ENCODE measurements at places on chromosomes 7 and 10.

- peak; percentile 78 for DNase-seq
Measured at GRCh38 chr10:71623098-71623985, 96.2 kb downstream of the C10orf105 start.

DNA sequence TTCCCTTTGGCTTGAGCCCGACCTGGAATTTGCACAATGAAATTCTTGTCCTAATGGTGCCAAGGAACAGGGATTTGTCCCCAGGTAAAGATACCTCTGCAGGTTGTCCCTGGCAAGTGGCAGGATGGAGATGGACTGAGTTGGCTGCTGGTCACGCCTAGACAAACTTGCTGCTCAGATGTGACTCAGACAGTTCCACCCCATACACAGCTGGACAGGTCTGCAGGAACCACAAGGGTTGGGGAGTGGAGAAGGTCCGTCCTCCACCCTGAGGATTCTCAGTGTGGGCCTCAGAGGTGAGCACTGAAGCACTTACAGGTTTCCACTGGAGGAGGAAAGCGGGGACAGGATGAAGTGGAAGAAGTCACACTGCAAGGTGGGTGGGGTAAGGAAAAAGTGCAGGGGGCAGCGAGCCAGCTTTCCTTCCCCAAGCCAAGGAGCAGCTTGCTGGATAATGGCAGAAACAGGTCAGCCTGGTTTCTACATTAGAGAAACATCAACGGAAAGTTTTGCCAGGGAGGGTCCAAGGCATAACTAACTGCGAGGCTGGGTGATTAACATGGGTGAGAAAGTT is 20.5 kb downstream of the ITPRIP start:
- no peak for DNase-seq

- DNase-seq: peak; percentile 49
Measured at GRCh38 chr7:74481458-74482196, 27.9 kb downstream of the GTF2IRD1 start.

- DNase-seq: no peak
Measured at GRCh38 chr10:71276873-71277272, 42.2 kb upstream of the SLC29A3 start.

DNA sequence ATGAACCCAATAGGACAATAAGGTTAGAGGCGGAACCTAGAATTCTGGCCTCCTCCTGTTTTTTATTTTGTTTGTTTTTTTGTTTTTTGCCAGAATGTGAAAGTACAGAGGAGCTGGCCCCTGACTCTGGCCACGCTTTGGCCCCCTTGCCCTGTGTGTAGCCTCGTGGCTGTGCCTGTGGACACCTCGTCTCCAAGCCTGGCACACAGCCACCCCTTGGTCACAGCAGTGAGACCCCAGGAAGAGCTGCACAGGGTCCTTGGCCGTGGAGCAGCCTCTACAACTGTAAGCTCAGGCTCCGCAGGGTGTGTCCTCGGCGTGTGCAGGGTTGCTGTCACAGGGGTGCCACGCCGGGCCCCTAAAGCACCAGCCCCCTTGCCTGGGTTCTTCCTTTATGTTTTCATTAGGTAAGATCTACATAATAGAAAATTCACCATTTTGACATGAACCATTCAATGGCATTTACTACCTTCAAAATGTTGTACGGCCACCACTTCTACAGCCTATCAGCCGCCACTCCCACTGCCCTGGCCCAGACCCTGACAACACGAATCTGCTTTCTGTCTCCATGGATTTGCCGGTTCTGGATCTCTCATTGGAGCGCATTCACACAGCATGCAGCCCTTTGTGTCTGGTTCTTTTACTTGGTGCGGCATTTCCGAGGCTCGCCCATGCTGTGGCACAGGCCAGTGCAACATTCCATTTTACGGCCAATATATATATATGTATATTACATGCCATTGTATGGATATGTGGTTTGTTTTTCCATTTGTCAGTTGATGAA is 51.0 kb downstream of the AMZ1 start:
- DNase-seq: peak; percentile 19

DNA sequence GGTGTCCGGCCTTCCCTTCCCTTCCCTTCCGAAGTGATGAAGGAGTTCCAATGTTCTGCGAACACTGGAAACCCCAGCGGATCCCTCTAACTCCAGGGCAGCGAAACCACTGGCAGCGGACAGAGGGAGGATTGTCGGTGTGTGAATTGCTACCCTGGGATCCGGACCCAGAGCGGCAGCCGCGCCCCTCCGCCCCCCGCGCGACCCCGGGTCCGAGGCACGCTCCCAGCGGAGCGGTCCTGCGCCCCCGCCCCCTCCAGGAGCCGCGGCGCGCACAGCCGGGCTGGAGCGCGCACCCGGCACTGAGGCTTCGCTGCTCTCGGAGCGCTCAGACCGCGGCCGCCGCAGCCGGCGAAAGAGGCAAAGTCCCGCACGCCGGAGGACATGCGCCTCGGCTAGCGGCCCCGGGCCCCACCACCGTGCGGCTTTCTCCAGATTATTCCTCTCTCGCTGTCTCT is at the start of gene PTPRZ1:
Gene PTPRZ1, plus strand, starts transcription at position 331 of the 458 bp plus-strand sequence. CDS start 339 bp downstream, outside the sequence.
- peak; percentile 92 for DNase-seq

- DNase-seq: no peak
Measured at GRCh38 chr7:623464-623863, 103.0 kb upstream of the DNAAF5 start.

DNA sequence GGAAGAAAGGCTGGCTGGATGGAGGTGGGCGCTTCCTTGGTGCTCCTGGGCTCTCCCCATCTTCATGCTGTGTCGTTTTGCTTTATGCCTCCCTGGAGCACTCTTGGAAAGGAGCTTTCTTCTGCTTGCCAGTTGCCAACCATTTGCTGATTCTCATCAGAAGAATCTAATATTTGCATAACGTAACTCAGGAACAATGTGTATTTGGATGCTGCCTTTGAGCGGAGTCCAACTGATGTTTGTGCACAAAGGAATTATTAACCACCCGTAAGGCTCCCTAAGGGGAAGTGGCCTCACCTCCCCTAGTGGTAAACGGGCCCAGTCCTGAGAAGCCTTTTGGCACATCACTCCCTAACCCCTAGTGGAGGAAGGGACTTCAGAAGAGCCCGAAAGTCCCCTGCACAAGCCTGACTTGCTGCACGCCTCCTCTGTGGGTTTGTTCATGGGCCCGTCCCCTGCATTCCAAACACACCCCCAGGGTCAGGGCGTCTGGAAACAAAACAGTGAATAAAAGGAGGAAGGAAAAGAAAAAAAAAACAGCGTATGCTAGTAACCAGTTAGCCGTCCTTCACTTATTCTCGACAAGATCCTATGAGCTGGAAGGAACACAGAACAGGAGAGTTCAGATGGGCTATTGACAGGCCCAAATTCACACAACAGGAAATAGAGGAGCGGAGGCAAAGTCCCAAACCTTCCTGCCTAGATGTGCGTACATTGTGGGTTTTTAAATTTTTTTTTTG is 602.2 kb downstream of the LRMDA start:
- peak; percentile 63 for DNase-seq

DNA sequence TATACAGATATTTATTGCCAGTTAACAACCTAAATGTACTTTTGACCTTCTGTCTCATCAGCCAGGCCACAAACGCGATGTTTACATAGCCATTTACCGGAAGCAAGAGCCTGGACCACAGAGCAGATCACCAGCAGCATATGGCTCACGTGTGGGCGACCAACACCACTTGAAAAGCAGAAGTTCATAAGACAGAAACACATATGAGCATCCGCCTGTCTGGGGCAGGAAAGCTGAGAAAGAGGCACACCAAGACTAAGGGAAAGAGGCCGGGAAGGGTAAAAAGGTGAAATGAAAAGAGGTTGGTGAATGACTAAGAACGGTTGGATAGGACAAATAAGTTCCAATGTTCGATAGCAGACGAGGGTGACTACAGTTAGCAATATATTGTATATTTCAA is 1.3 kb downstream of the ABCB1 start:
- no peak for DNase-seq

- DNase-seq: peak; percentile 70
Measured at GRCh38 chr10:945778-946177, 14.3 kb upstream of the LARP4B start.

DNA sequence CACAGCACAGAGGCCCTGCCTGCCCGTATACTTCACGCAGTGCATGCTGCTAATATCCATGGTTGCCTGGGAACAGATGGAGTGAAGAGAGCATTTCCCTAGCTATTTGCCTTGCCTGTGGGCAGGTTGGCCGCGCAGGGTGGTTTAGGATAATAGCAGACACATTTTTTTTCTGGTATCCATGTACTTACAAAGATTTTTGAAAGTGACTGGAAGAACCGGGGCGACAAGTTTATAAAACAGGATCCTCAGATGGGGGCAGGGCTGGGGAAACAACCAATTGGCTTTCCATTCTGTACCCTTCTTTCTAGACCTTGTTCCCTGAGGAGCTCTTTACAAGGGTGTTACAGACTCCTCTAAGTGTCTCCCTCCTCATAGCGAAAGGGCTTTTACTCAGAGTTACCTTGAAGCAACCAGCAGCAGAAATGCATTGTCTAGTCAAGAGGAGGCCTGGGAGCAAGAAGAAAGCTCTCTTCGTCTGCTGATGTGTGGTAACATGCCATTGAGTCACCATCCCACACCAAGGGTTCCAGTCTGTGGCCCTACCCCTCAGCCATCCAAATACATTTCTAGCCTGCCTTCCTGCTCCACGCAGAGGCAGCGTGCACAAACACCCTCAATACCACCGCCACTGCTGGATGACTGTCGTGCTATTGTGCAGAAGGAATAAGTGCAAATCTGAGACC is 31.5 kb downstream of the MTURN start:
- DNase-seq: no peak

GRCh38 chr7:43513251-43513650 is 69.7 kb upstream of the STK17A start:
- DNase-seq: no peak

GRCh38 chr10:12873172-12873571 is 128.3 kb downstream of the CCDC3 start:
- DNase-seq: no peak

DNA sequence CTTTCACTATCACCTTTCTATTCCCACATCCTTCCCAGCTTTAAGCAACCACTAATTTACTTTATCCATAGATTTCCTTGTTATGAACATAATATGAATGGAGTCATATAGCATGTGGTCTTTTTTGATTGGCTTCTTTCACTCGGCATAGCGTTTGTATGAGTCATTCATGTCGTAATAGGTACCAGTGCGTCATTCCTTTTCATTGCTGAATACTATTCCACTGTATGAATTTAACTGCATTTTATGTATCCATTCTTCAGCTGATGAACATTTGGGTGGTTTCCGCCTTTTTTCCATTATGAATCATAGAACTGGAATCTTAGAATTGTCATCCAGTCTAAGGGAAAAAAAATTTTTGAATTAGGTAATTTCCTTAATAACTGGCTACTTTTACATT is 411.3 kb upstream of the AUTS2 start:
- no peak for DNase-seq

DNA sequence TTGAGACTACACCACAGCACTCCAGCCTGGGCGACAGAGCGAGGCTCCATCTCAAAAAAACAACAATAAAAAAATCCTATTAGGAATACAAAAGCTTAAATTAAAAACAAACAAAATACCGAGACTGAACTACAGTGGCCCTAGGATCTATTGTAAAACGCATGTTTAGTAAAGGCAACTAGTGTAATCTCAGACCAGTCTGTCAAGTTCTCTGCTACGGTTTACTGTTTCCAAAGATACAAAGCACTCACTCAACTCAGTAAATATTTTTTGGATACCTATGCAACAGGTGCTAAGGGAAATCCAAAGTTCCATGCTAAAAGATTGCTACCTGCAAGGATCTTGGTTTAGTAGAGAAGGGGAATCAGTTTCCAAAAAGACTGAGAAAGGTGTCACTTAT is 3.4 kb upstream of the MIOS start:
- no peak for DNase-seq
